Left ventricle myocardium inferior (tissue), 1 donor: ENCODE measurements at places on chromosomes 11 and 22. TPM values are rescaled to one million over a fixed set of nuclear protein-coding genes. Genes with fewer than 3 reads are reported as not detected.

DNA sequence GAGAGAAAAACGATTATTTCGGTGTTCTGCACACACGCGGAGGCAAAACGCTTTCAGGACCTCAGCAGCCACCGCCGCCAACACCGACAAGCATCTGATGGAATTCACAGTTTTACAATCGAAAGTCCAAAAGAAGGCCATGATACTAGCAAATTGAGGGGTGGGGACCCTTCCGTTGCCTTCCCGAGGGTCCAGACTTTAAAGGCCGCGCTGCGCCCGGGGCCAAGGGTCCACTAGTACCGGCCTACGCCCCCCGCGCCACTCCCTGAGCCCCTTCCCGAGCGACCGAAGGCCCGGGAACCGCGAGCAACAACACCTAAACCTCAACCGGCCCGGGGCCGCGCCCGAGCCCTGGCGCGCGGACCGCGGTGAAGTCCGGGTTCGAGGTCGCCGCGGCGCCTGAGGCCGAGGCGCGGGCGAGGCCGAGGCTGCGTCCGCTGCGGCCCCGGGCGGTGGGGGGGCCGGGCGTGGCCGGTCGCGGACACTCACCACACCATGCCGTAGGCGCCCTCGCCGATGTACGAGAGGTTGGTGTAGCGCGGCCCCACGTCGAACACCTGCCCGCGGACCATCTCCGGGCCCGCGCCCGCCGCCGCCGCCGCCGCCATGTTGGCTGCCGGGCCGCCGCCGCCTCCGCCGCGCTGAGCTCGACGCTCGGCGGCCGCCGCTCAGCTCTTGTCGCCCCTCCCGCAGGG, 465 bp downstream of the MAPK1 start:
- no peaks in the 10 kb centered on the region for H3K36me3 ChIP-seq
- H3K27ac ChIP-seq: peak overlapping the region; percentile 92
- peaks cover 54% of the 10 kb centered on the region for H3K4me1 ChIP-seq
- no peaks in the 10 kb centered on the region for H3K27me3 ChIP-seq
- peak; percentile 26 for DNase-seq

DNA sequence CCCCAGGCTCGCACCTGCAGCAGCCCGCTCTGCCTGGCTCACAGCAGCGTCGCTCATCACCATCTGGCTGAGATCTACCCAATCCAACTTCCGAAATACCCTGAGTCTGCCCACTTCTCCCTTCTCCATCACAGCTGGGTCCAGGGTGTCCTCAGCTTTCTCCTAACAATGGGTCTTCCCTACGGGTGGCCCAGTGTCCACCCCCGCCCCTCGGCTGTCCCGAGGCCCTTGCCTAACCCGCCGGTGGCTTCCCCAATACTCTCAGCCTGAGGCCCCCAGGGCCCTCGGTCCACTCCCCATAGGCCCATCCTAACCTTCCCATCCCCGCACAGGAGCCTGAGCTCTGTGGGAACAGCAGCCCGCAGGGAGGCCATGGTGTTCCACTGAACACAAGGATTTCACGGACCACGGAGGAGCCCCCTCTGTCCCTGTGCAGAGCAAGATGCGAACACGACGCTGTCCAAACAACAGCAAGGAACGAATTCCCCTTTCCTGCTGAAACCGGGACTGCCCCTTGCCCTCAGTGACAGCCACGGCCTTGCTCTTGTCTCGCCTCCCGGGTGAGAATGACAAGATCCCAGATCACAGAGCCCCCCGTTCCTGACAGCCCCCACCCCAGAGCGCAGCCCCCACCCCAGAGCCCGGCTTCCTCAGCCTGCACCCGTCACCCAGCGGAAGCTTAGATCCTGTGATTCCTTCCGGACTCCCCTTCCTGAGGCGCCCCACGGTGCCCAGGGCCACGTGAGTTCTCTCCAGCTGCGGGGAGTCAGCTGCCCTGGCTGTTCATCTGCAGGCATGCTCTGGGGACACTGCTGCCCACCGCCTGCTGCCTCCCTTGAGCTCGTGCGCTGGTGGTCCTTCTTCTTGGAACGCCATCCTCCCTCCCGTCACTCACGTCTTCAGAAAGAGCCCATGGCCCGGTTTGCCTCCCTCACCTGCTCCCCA, 48.8 kb upstream of the CARS1 start:
- no peaks in the 10 kb centered on the region for H3K27me3 ChIP-seq
- peaks cover 51% of the 10 kb centered on the region for H3K36me3 ChIP-seq
- DNase-seq: no peak
- no peak overlapping the region for H3K4me3 ChIP-seq
- no peak overlapping the region for H3K27ac ChIP-seq
- H3K4me1 ChIP-seq: no peaks in the 10 kb centered on the region

GRCh38 chr22:49209452-49210195, 618.0 kb downstream of the BRD1 start:
- DNase-seq: peak; percentile 4
- no peaks in the 10 kb centered on the region for H3K36me3 ChIP-seq

DNA sequence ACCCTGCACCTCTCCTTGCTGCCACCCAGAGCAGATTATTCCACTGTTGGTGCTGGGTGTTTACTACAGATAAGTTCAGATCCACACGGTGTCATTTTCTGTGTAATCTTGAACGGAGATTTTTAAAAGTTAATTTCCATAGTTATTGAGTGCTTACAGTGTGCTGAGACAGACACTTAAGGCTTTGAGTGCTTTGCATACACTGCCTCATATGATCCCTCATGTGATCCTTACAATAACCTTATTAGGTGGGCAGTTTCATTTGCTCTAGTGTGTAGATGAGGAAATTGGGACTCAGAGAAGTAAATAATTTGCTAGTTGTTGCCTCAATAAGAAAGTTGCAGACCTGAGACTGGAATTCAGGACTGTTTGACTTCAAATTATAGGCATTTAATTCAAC, 32.3 kb upstream of the ME3 start:
- H3K36me3 ChIP-seq: no peaks in the 10 kb centered on the region
- H3K27ac ChIP-seq: no peak overlapping the region
- H3K4me1 ChIP-seq: no peaks in the 10 kb centered on the region
- H3K4me3 ChIP-seq: no peak overlapping the region
- no peak for DNase-seq

GRCh38 chr11:103894034-103894433, 142.4 kb upstream of the DDI1 start:
- H3K27me3 ChIP-seq: no peaks in the 10 kb centered on the region
- H3K27ac ChIP-seq: no peak overlapping the region
- DNase-seq: no peak
- no peaks in the 10 kb centered on the region for H3K4me1 ChIP-seq
- H3K4me3 ChIP-seq: no peak overlapping the region

DNA sequence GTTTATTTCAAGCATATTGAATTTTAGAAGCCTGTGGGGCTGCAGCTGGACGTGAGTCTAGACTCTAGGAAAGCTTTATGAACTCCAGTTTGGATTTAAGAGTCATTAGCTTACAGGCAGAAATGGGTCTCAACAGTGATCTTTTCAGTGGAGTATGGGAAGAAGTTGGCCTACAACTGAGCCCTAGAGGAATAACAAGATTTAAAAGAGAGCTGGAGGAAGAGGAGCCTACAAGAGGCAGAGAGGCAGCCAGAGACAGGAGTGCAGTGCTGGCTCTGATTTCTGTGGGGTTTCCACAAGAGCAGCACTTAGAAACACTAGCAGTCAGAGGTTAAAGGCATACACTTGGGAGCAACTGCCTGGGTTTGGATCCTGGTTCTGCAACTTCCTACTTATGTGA, 17.9 kb downstream of the APOL5 start:
- H3K4me1 ChIP-seq: peaks cover 27% of the 10 kb centered on the region
- no peak for DNase-seq
- no peaks in the 10 kb centered on the region for H3K27me3 ChIP-seq
- no peak overlapping the region for H3K27ac ChIP-seq
- no peak overlapping the region for H3K4me3 ChIP-seq
- peaks cover 16% of the 10 kb centered on the region for H3K36me3 ChIP-seq

- no peak overlapping the region for H3K27ac ChIP-seq
- H3K27me3 ChIP-seq: no peaks in the 10 kb centered on the region
- DNase-seq: no peak
- no peaks in the 10 kb centered on the region for H3K36me3 ChIP-seq
Observed at GRCh38 chr11:129442171-129442570, 66.5 kb downstream of the BARX2 start.

DNA sequence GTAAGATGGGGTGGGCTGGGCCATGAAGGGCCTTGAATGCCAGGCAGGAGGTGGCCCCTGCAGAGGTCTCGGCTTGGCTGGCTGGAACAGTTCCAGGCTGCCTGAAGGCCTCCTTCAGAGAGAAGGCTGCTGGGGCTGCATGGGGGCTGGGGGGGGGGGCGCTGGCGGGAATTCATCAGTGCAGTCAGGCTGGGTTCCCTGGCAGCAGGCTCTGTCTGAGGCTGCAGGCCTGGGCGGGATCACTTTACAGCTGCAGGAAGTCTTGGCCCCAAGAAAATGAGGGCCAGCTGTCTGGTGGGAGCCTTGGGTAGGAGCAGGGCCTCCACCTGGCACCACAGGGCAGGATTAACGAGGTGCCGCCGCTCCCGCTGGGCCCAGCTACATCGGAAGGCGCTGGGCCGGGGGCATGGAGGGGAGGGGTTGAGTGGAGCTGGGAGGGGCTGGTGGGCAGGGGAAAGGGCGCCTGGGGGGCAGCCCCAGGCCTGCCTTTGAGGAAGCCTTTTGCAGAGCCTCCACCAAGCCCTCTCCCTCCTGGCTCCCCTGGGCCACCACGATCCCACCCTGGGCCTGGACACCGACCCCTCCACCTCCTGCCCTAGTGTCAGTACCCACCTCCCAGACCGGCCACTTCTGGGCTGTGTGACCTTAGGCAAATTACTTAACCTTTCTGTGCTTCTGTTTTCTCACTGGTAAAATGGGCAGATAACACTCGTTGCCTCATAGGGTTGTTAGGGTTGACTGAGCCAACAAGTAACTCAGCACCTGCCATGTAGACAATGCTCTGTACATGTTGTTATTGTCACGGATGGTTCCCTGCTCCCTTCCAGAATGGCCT, 31.0 kb upstream of the HMOX1 start:
- peaks cover 37% of the 10 kb centered on the region for H3K4me1 ChIP-seq
- peak overlapping the region; percentile 72 for H3K4me3 ChIP-seq
- DNase-seq: no peak
- H3K27me3 ChIP-seq: no peaks in the 10 kb centered on the region
- peak overlapping the region; percentile 83 for H3K27ac ChIP-seq
- peaks cover 36% of the 10 kb centered on the region for H3K36me3 ChIP-seq

- H3K4me1 ChIP-seq: peaks cover 97% of the 10 kb centered on the region
- H3K27me3 ChIP-seq: no peaks in the 10 kb centered on the region
- no peak for DNase-seq
- H3K36me3 ChIP-seq: no peaks in the 10 kb centered on the region
- H3K4me3 ChIP-seq: no peak overlapping the region
- peak overlapping the region; percentile 98 for H3K27ac ChIP-seq
Observed at GRCh38 chr11:120343429-120343828, 7.2 kb downstream of the ARHGEF12 start.

DNA sequence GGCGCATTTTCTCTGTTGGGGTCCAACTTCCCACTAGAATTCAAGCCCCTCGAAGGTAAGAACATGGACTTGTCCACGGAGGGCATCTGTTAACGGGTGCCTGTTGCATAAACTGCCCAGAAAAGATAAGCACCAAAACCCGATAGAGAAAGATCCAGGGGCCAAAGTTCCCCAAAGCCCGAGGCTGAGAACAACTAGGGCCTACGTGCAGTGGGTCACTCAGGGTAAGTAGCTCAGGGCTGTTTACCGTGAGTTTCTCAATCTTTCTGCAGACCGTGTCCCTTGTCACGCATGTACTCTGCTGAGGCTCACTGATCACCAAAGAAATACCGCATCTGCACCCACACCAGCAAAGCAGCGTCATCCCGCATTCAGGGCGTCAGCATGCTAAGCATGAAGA, 24.4 kb downstream of the PGA5 start:
- no peak overlapping the region for H3K4me3 ChIP-seq
- no peaks in the 10 kb centered on the region for H3K4me1 ChIP-seq
- DNase-seq: no peak

DNA sequence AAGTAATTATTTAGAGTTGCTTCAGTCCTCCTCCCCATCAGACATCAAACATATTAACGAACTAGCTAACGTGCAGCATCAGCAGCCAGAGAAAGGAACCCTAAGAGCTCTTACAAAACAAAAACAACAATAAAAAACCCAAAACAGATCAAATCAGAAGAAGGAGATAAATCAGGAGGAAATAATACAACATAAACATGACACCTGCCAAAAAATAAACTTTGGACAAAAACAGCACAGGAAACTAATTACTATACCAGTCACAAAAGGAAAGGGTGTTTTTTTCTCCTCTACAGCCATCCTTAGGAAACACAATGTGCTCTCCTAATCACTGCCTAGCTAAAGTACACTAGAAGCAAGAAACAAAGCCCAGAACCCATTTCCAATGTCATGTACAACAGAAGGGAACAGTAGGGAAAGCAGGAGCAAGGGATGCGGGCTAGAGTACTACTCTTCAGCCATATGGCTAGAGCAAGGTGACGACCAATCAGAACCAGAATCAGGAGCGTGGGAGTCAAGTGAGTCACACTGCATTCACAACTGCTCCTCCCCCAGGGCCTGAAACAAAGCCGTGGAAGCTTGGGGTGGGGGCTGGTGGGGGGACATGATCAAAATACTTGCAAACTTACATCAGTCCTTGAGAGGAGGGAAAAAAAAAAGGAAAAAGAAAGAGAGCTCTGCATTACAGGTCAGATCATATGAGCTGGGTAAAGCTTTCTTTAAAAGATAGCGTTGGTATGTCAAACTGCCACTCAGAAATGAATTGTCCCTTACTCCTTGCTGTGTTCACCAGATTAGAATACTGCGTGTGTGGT, 60.4 kb downstream of the LARGE2 start:
- peaks cover 17% of the 10 kb centered on the region for H3K36me3 ChIP-seq
- H3K4me1 ChIP-seq: peaks cover 56% of the 10 kb centered on the region
- no peak overlapping the region for H3K4me3 ChIP-seq
- H3K27me3 ChIP-seq: no peaks in the 10 kb centered on the region

DNA sequence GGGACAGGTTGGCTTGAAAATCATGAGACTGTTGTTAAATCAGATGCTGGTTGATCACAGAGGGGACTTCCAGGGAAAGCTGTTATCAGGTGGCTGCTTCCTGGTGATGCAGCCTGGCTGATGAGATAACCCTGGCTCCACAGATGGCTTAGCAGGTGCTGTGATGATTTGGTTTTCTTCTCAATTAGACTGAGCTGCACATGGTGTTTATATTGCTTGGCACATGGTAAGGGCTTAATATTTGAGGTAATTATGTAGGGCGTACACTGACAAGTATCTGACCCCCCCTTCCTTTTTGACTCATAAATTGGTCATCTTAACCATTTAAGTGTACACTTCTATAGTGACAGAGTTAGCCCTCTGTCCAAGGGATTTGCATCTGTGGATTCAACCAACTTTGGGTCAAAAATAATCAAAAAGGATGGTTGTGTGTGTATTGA, 7.0 kb downstream of the RPS3 start:
- peaks cover 26% of the 10 kb centered on the region for H3K4me1 ChIP-seq
- H3K27me3 ChIP-seq: no peaks in the 10 kb centered on the region
- DNase-seq: no peak
- H3K27ac ChIP-seq: no peak overlapping the region
- H3K4me3 ChIP-seq: no peak overlapping the region
- H3K36me3 ChIP-seq: peaks cover 66% of the 10 kb centered on the region

The MS4A12 gene
- total RNA-seq: not detected

The PANX2 gene
- 0.58 TPM for total RNA-seq

The TBCEL gene
- total RNA-seq: 25.0 TPM

The F2 gene
- not detected for total RNA-seq

The OR8A1 gene
- not detected for total RNA-seq

The SYT13 gene
- total RNA-seq: 5.9 TPM

The OR52H1 gene
- total RNA-seq: not detected

The GAL gene
- total RNA-seq: 0.58 TPM

The LMO2 gene
- 8.4 TPM for total RNA-seq

The OR5A2 gene
- total RNA-seq: not detected
